ENCODE measurements at places on chromosomes 7 and 10. TPM values are rescaled to one million over a fixed set of nuclear protein-coding genes. Genes with fewer than 3 reads are reported as not detected.

DNA sequence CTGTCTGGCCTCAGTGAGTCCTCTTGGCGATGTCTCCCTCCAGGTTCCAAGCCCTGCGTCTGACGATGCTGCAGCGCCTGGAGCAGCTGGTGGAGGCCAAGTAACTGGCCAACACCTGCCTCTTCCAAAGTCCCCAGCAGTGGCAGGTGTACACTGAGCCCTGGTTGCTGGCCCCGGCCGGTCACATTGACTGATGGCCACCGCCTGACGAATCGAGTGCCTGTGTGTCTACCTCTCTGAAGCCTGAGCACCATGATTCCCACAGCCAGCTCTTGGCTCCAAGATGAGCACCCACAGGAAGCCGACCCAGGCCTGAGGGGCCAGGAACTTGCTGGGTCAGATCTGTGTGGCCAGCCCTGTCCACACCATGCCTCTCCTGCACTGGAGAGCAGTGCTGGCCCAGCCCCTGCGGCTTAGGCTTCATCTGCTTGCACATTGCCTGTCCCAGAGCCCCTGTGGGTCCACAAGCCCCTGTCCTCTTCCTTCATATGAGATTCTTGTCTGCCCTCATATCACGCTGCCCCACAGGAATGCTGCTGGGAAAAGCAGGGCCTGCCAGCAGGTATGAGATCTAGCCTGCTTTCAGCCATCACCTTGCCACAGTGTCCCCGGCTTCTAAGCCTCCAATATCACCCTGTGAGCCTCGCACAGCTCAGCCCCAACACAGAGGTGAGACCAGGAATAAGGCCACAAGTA is 7.3 kb upstream of the ZNF22 start:
- no peak for DNase-seq

DNA sequence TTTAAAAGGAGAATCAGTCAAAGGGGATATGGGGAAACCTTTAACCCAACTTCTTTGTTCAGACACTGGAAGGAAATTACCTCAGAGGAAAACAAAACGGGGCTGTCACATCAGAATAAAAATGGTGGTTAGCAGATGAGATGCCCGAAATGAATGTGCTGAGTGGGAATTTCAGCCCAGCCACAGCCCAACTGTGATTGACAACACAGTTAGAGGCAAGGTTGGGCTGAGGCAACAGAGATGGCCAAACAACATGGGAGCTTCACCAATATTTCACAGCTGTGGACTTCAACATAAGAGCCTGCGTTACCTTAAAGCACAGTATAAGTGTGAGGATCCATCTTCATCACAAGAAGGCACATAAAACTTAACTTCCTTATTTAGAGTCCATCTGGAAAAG is 133.5 kb upstream of the PTPRZ1 start:
- DNase-seq = no peak

GRCh38 chr10:124185084-124185483 is 91.7 kb upstream of the CHST15 start:
- no peak for DNase-seq

DNA sequence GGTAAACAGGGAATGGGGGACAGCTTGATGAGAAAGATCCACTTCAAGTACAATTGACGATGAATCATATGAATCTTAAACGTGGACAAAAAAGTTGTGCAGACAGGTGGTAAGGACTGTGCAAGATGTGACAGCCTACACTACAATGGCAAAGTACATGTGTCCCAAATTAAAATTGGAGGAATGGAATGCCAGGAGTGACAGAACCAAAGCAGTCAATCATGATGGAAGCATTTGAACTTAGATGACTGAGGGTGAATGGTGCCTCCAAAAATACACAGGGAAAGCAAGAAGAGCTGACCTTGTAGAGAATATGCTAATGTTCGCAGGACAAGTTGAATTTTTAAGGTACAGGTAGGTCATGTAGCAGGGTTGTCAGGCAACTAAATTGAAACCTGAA is 150.3 kb upstream of the WNT16 start:
- DNase-seq = no peak

DNA sequence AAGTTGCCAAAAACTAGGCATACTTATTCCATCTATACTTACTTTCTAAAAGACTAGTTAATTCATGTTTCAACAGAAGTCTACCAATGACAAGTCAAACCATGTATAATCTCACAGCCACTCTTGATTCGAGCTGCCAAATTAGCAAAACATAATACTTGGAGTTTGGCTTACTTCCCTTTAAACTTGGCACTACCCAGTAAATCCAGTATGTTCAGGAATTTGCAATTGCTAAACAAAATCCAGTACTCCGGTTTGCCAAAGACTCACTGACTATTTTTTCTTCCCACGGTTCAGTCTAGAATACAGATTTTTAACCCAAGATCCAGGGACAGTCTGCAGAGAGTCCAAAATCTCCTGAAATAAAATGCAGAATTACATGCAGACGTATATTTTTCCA is 4.6 kb downstream of the OAT start:
- no peak for DNase-seq

- DNase-seq = no peak
Observed at GRCh38 chr10:65708057-65708456, 1217.8 kb upstream of the LRRTM3 start.

DNA sequence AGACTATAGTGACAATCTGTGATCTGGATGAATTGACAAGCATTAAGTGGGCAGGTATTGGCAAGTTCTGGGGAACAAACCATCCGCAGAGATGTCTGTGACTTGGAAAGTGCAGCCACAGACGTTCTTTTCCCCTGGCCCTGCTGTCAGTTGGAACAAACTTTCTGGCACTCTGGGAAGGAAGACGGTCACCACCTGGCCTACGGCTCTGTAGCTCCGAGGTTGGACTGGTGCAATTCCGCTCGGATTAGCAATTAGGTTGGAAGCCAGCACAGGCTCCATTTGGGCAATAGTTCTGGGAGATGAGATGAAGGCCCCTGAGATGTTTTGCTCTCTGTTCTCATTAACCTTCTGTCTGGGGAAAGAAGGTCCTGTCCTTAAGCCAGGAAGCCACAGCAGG is 437.5 kb downstream of the CALN1 start:
- no peak for DNase-seq

GRCh38 chr10:60430017-60430416 is 40.3 kb upstream of the ANK3 start:
- DNase-seq = peak; percentile 47

DNA sequence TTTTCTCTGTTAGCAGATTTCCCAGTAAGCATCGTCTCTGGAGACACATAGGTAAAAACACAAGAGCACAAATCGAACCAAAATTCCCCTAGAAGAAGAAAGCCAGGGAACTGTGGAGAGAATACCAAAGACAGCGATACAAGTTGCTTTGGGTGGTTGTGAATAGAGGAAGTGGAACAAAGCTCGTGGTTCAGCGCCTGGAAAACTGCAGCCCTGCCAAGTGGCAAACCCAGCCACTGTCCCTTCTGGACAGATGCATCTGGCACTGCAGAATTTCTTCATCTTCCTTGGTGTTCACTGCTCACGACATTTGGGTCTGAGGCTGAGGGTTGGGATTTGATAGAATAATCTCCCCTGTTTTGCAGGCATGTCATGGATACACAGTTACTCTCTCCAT is 733.8 kb downstream of the PARD3 start:
- no peak for DNase-seq

- no peak for DNase-seq
Observed at GRCh38 chr10:71659111-71659634, 60.4 kb downstream of the C10orf105 start.

GRCh38 chr7:83447681-83448080 is 201.3 kb downstream of the SEMA3E start:
- DNase-seq = no peak

GRCh38 chr10:1650542-1651269 is 86.6 kb downstream of the ADARB2 start:
- DNase-seq = no peak

- DNase-seq = no peak
Observed at GRCh38 chr10:80194373-80195045, 10.8 kb downstream of the ANXA11 start.

- DNase-seq = peak; percentile 88
Observed at GRCh38 chr10:49606981-49607535, 3.1 kb upstream of the SLC18A3 start.

Gene SUN3
- total RNA-seq = not detected

Gene EGFR
- total RNA-seq = 72.4 TPM

Gene CFAP58
- 1.3 TPM for total RNA-seq

All from aorta (tissue), 5 donors.